ENCODE measurements at places on chromosomes 6 and 20. TPM values are rescaled to one million over a fixed set of nuclear protein-coding genes. Genes with fewer than 3 reads are reported as not detected.

The CTAGE9 gene
- not detected for polyA plus RNA-seq

The BMP2 gene
- 4.1 TPM for polyA plus RNA-seq

The STMND1 gene
- polyA plus RNA-seq = 0.07 TPM

The GABRR1 gene
- not detected for polyA plus RNA-seq

The KCNB1 gene
- 0.17 TPM for polyA plus RNA-seq

The OXT gene
- polyA plus RNA-seq = 0.86 TPM

The TULP1 gene
- polyA plus RNA-seq = 0.27 TPM

The FERMT1 gene
- polyA plus RNA-seq = 4.7 TPM

The UFL1 gene
- polyA plus RNA-seq = 22.4 TPM

The DCDC2 gene
- 0.19 TPM for polyA plus RNA-seq

The NAPB gene
- 9.3 TPM for polyA plus RNA-seq

The RIMS1 gene
- polyA plus RNA-seq = 0.27 TPM

The BPI gene
- polyA plus RNA-seq = 2.9 TPM

The NKX2-2 gene
- not detected for polyA plus RNA-seq

The HLA-DRB5 gene
- polyA plus RNA-seq = 61.4 TPM

The FAM83B gene
- polyA plus RNA-seq = not detected

The C6orf58 gene
- not detected for polyA plus RNA-seq

The TSPO2 gene
- not detected for polyA plus RNA-seq

The CNR1 gene
- polyA plus RNA-seq = 4.2 TPM

The OR12D2 gene
- not detected for polyA plus RNA-seq

The ADGB gene
- not detected for polyA plus RNA-seq

The SMPDL3A gene
- polyA plus RNA-seq = 14.1 TPM

The TINAG gene
- polyA plus RNA-seq = not detected

The MAP1LC3A gene
- polyA plus RNA-seq = 57.2 TPM

The UBR2 gene
- polyA plus RNA-seq = 10.2 TPM

The TOX2 gene
- polyA plus RNA-seq = 2.3 TPM

The RAET1E gene
- polyA plus RNA-seq = 0.11 TPM

The AGPAT4 gene
- polyA plus RNA-seq = 8.9 TPM

The DOK5 gene
- 5.7 TPM for polyA plus RNA-seq

The PNPLA1 gene
- 0.04 TPM for polyA plus RNA-seq

The GFOD1 gene
- 2.1 TPM for polyA plus RNA-seq

The RIMS4 gene
- polyA plus RNA-seq = 2.4 TPM

The FAM209A gene
- 0.18 TPM for polyA plus RNA-seq

The PTPRK gene
- polyA plus RNA-seq = 24.0 TPM

The BCAS4 gene
- 2.7 TPM for polyA plus RNA-seq

The SDCBP2 gene
- polyA plus RNA-seq = 0.92 TPM

The FOXF2 gene
- 0.18 TPM for polyA plus RNA-seq

The CD93 gene
- 10.0 TPM for polyA plus RNA-seq

The BNIP5 gene
- 0.01 TPM for polyA plus RNA-seq

The CLIC1 gene
- 473 TPM for polyA plus RNA-seq

The EDEM2 gene
- polyA plus RNA-seq = 19.4 TPM

The TAP1 gene
- polyA plus RNA-seq = 48.4 TPM

The SESN1 gene
- polyA plus RNA-seq = 55.0 TPM

The PMEPA1 gene
- polyA plus RNA-seq = 14.6 TPM

The ZBP1 gene
- polyA plus RNA-seq = 0.92 TPM

The GTSF1L gene
- polyA plus RNA-seq = not detected

The POLR1C gene
- polyA plus RNA-seq = 29.3 TPM

The FAM83D gene
- 2.5 TPM for polyA plus RNA-seq

The OR2H1 gene
- polyA plus RNA-seq = not detected

The SLC22A1 gene
- polyA plus RNA-seq = not detected

The CFAP206 gene
- polyA plus RNA-seq = 0.15 TPM

The OR2H2 gene
- not detected for polyA plus RNA-seq

The FOXQ1 gene
- 0.07 TPM for polyA plus RNA-seq

The SFTA2 gene
- not detected for polyA plus RNA-seq

The CLPSL2 gene
- not detected for polyA plus RNA-seq

The SLCO4A1 gene
- 1.1 TPM for polyA plus RNA-seq

The C6orf132 gene
- polyA plus RNA-seq = 0.34 TPM

The CCR6 gene
- 0.18 TPM for polyA plus RNA-seq

The NEURL2 gene
- polyA plus RNA-seq = 11.8 TPM

Measured in ovary (tissue), 10 donors.